ENCODE measurements at places on chromosomes 12 and 14.
A peak's percentile ranks its signal among the peaks of the same experiment; 100 is the strongest.

GRCh38 chr12:95951515-95951914, 8.4 kb downstream of the AMDHD1 start:
- H3K4me1 ChIP-seq = no peaks in the 10 kb centered on the region
- H3K27me3 ChIP-seq = no peaks in the 10 kb centered on the region
- no peaks in the 10 kb centered on the region for H3K36me3 ChIP-seq
- H3K27ac ChIP-seq = no peak overlapping the region
- no peak for DNase-seq

GRCh38 chr12:47272412-47273190, 192.8 kb upstream of the AMIGO2 start:
- DNase-seq = no peak
- H3K36me3 ChIP-seq = no peaks in the 10 kb centered on the region
- peaks cover 40% of the 10 kb centered on the region for H3K4me1 ChIP-seq
- no peak overlapping the region for H3K4me3 ChIP-seq

GRCh38 chr14:77145975-77146740, 4.6 kb upstream of the ZDHHC22 start:
- peaks cover 13% of the 10 kb centered on the region for H3K27me3 ChIP-seq
- H3K36me3 ChIP-seq = no peaks in the 10 kb centered on the region
- no peak overlapping the region for H3K27ac ChIP-seq
- no peak overlapping the region for H3K4me3 ChIP-seq

- DNase-seq = no peak
- H3K27ac ChIP-seq = no peak overlapping the region
- H3K4me1 ChIP-seq = no peaks in the 10 kb centered on the region
Measured at GRCh38 chr12:130947028-130947613, 6.6 kb upstream of the ADGRD1 start.

- H3K4me1 ChIP-seq = no peaks in the 10 kb centered on the region
- H3K4me3 ChIP-seq = no peak overlapping the region
- H3K36me3 ChIP-seq = no peaks in the 10 kb centered on the region
- H3K27ac ChIP-seq = no peak overlapping the region
- H3K27me3 ChIP-seq = no peaks in the 10 kb centered on the region
- DNase-seq = no peak
Measured at GRCh38 chr14:79356040-79356439, 855.3 kb downstream of the DIO2 start.

DNA sequence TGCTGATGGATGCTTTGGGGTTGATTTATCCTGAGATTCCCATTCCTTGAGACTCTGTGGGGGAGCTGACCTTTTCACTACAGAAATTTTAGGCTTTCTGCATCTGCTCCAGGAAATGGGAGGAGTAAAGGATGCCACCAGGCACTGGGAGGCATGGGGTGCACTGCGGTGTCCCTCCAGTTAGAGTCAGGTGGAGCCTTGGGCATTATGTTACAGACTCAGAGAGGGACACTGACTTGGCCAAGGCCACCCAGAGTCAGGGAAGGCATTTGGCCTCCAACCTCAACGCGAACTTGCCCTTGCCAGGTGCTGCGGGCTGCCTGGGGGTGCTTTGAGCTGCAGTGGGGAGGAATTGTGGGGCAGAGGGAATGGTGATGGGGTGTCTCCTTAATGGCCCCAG, 58.0 kb upstream of the TBX3 start:
- H3K27me3 ChIP-seq = no peaks in the 10 kb centered on the region
- DNase-seq = no peak
- H3K27ac ChIP-seq = no peak overlapping the region
- no peaks in the 10 kb centered on the region for H3K36me3 ChIP-seq
- no peak overlapping the region for H3K4me3 ChIP-seq
- H3K4me1 ChIP-seq = peaks cover 5% of the 10 kb centered on the region

DNA sequence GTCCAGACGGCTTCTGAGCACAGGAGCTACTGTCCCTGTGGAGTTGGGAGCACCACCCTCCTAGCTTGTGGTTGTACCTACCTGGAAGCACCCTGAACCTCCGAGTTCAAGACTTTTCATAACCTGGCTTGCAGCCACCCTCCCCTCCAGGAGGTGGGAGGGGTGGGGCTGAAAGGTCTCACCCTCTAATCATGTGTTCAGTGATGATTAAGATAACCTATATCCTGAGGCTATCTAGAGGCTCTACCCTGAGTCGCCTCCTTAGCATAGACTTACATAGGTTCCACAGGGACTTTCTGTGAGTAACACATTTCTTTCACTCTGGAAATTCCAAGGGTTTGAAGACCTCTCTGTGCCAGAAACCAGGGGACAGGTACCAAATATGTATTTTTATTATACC, 146.5 kb downstream of the CFAP54 start:
- DNase-seq = no peak
- H3K27ac ChIP-seq = no peak overlapping the region
- peaks cover 23% of the 10 kb centered on the region for H3K27me3 ChIP-seq
- no peaks in the 10 kb centered on the region for H3K4me1 ChIP-seq

GRCh38 chr14:48974994-48975393, 611.2 kb downstream of the RPS29 start:
- H3K36me3 ChIP-seq = no peaks in the 10 kb centered on the region
- H3K4me3 ChIP-seq = no peak overlapping the region
- no peak for DNase-seq
- no peak overlapping the region for H3K27ac ChIP-seq
- H3K4me1 ChIP-seq = no peaks in the 10 kb centered on the region

- H3K4me3 ChIP-seq = no peak overlapping the region
- H3K27ac ChIP-seq = no peak overlapping the region
- no peaks in the 10 kb centered on the region for H3K4me1 ChIP-seq
- no peaks in the 10 kb centered on the region for H3K27me3 ChIP-seq
- DNase-seq = no peak
- no peaks in the 10 kb centered on the region for H3K36me3 ChIP-seq
Measured at GRCh38 chr12:101642115-101643067, 47.6 kb downstream of the MYBPC1 start.

- DNase-seq = no peak
- no peaks in the 10 kb centered on the region for H3K36me3 ChIP-seq
- no peak overlapping the region for H3K27ac ChIP-seq
- no peaks in the 10 kb centered on the region for H3K4me1 ChIP-seq
- H3K27me3 ChIP-seq = no peaks in the 10 kb centered on the region
Measured at GRCh38 chr12:76631741-76632140, 72.2 kb upstream of the OSBPL8 start.

DNA sequence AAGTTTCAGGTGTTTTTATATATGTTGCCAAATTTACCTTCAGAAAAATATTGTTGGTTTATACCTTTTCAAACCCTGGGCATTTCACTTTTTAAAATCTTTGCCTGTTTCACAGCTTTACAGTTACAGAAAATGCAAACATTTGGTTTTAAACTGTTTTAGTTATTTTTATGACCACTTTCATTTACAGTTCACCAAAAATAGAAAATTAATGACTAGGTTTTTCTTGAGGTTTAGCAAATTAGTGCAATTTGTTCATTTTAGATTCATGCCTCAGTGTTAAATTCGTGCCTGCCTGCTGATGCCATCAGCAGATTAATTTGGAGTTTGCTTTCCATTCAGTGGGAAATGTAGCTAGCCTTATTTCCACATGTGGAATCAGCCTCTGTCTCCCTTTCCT, 45.5 kb downstream of the RIC8B start:
- H3K27me3 ChIP-seq = no peaks in the 10 kb centered on the region
- H3K4me3 ChIP-seq = no peak overlapping the region
- H3K36me3 ChIP-seq = 0 out of 2 replicates have a peak, but pooled peaks cover 3% of the 10 kb centered on the region
- H3K27ac ChIP-seq = no peak overlapping the region

DNA sequence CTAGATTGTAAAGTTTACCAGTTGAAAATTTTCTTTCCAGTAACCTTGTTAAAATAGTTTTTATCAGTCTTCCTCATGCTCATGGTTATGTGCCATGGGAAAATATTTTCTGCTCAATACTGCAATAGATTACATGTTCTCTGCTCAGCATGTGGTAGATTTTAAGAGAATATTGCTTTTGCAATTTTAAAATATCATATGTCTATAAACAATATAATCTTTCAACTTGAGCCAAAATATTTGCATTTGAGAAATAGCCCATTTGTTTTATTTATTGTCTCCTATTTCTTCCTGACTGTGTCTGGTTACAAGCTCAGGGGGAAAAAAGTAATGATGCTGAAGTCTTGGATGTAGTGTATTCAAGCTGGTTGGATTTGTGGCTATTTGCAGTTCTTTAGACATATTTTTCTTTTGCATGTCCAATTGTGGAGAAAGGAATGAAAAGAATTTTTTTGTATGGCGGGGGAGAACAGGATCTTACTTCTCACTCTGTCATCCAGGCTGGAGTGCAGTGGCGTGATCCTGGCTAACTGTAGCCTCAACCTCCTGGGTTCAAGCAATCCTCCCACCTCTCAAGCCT, 342.6 kb upstream of the NAV3 start:
- no peaks in the 10 kb centered on the region for H3K4me1 ChIP-seq
- no peak for DNase-seq
- H3K27me3 ChIP-seq = no peaks in the 10 kb centered on the region
- H3K36me3 ChIP-seq = no peaks in the 10 kb centered on the region
- no peak overlapping the region for H3K27ac ChIP-seq

- no peak for DNase-seq
- no peaks in the 10 kb centered on the region for H3K27me3 ChIP-seq
- H3K4me3 ChIP-seq = no peak overlapping the region
- no peaks in the 10 kb centered on the region for H3K4me1 ChIP-seq
Measured at GRCh38 chr14:100294963-100295330, 11.3 kb downstream of the SLC25A29 start.

DNA sequence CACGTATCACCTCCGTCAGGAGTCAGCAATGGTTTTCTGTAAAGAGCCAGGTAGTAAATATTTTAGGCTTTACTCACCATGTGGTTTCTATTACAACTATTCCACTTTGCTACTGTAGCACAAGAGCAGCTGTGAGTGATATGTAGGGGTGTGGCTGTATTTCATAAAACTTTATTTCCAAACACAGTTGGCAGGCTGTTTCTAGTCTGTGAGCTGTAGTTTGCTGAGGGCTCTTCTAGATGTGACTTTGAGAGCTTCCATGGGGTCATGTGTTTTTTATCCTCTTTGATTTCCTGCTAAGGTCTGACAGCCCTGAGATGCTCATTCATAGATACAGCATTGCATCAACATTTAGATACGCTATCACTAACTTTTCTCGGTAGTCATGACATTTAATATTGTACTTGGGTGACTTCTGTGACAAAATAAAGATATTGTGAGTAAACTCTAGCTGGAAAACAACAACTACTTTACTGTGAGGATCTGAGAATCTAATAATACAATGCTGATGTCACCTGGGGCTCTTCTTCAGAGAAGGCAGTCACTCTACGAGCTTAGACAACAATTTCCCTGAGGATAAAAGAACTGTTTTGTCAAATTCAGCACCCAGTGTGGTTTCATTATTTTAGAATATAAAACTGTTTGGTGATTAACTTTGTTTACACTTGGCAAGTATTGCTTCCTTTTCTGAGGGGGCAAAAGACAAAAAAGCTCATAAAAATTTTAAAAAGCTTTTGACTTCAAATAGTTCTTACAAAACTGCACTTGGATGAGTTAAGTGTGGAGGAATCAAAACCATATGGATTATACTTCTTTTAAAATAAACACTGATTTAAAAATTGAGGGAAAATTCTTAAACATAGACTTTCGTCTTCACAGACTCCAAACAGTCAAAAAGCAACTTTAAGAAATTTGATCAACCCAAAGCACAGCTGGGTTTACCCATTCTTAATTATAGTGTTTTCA, 231.2 kb upstream of the DCN start:
- H3K4me1 ChIP-seq = peaks cover 6% of the 10 kb centered on the region
- H3K4me3 ChIP-seq = no peak overlapping the region
- peak; percentile 51 for DNase-seq
- no peaks in the 10 kb centered on the region for H3K27me3 ChIP-seq

DNA sequence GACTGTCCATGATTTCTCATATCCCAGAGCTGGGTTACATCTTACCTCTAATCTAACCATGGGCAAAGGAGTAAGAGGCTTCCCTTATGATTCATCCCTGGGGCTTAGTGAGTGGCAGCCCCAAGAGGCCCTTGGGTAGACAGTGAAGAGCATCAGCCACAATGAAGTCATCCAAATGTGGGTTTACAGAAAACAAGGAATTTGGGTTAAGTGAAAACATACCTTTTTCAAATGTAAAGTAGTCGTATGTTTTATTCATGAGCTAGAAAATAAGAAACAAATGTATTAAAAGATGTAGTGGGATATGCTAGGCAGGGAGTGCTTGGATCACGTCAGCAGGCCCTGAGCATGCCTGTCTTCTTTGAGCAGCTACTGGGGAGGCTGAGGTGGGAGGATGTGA, 54.0 kb upstream of the ELK3 start:
- no peak overlapping the region for H3K27ac ChIP-seq
- H3K36me3 ChIP-seq = no peaks in the 10 kb centered on the region
- no peaks in the 10 kb centered on the region for H3K27me3 ChIP-seq
- peaks cover 14% of the 10 kb centered on the region for H3K4me1 ChIP-seq

- H3K4me3 ChIP-seq = no peak overlapping the region
- no peak for DNase-seq
- H3K27ac ChIP-seq = no peak overlapping the region
- H3K4me1 ChIP-seq = no peaks in the 10 kb centered on the region
- H3K27me3 ChIP-seq = no peaks in the 10 kb centered on the region
- H3K36me3 ChIP-seq = no peaks in the 10 kb centered on the region
Measured at GRCh38 chr12:24630446-24630845, 318.5 kb downstream of the BCAT1 start.

DNA sequence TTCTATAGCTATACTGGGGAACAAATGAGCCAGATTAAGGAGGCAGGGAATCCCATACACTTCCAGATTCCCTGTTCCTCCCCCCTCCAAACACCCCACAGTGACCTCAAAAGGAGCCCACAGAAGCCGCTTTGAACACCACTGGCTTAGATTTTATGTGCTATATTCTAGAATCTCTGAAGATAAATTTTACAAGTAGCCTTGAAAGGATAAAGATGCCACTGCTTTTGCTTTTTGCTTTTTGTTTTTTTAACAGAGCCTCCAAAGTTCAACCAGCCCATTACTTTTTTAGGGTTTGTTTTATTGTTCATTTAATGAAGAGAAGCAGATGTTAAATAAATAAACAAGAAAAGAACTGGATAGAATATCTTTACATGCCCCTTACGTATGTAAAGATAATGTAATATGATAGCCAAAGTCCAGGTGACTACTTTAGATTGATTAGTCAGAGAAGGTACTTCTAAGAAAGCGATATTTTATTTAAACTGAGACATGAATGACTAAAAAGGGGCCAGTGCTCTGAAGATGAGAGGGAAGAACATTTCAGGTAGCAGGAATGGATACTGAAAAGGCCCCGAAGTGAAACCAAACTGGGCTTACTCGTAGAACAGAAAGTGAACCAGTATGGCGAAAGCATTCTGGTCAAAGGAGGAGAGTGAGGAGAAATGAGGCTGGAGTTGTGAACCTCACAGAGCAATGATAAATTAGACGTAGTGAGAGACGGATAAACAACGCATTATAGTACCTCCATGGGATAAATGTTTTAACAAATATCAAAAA, 44.6 kb downstream of the DUSP6 start:
- no peaks in the 10 kb centered on the region for H3K36me3 ChIP-seq
- H3K27ac ChIP-seq = no peak overlapping the region
- H3K4me1 ChIP-seq = no peaks in the 10 kb centered on the region
- H3K27me3 ChIP-seq = no peaks in the 10 kb centered on the region

GRCh38 chr14:93970585-93970964, 5.8 kb downstream of the ASB2 start:
- no peaks in the 10 kb centered on the region for H3K36me3 ChIP-seq
- no peak overlapping the region for H3K27ac ChIP-seq
- peak; percentile 33 for DNase-seq
- H3K4me3 ChIP-seq = no peak overlapping the region
- no peaks in the 10 kb centered on the region for H3K4me1 ChIP-seq

- H3K27ac ChIP-seq = no peak overlapping the region
- DNase-seq = no peak
- no peak overlapping the region for H3K4me3 ChIP-seq
- no peaks in the 10 kb centered on the region for H3K36me3 ChIP-seq
- H3K27me3 ChIP-seq = no peaks in the 10 kb centered on the region
- H3K4me1 ChIP-seq = no peaks in the 10 kb centered on the region
Measured at GRCh38 chr14:91897106-91897701, 29.9 kb upstream of the TC2N start.

All from HCT116 (cell line).